ENCODE measurements at places on chromosomes 4 and X. TPM values are rescaled to one million over a fixed set of nuclear protein-coding genes. Genes with fewer than 3 reads are reported as not detected.

GRCh38 chr4:106717091-106717490, 319.0 kb downstream of the DKK2 start:
- DNase-seq: no peak

DNA sequence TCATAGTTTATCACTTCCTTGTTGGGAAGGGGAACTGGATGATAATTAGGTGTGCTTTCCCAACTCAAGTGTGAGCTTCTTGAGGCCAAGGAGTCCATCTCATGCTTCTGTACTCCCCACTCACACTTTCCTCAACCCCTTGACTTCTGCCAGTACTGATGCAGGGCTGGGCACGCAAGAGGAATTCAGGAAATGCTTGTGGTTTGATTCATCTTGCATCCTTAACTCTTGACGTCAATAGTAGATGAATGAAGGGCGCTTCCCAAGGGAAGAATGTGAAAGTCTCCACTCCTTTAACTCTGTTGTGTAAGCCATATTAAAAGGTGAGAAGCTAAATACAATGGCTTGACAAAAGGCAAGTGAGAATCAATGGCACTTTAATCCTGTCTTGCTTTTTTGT, 101.8 kb downstream of the AGTR2 start:
- peak; percentile 69 for DNase-seq

DNA sequence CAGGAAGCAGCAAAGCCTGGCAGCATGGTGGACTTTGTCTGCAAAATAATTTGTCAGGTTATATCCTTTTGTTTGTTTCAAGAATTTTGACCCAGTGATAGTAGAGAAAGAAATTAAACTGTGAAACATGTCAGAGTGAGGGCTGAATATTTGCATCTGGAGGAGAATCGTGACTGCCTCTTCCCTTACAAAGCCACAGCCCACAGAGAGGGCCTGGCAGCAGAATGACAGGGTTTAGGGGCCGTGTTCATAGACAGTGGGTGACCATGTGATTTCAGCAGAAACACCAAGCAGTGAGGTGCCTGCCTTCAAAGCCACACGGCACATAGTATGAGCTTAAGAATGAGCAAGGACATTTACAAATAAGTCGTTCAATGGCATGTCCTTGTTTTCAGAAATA, 24.4 kb upstream of the PLAC8 start:
- no peak for DNase-seq

GRCh38 chrX:150364347-150365050, 1.4 kb downstream of the MAMLD1 start:
- DNase-seq: peak; percentile 6

GRCh38 chr4:168536448-168536847, 39.6 kb downstream of the PALLD start:
- no peak for DNase-seq

- DNase-seq: no peak
Observed at GRCh38 chr4:102541697-102542096, 40.5 kb downstream of the NFKB1 start.

GRCh38 chrX:39167791-39168190, 366.5 kb downstream of the MID1IP1 start:
- no peak for DNase-seq

DNA sequence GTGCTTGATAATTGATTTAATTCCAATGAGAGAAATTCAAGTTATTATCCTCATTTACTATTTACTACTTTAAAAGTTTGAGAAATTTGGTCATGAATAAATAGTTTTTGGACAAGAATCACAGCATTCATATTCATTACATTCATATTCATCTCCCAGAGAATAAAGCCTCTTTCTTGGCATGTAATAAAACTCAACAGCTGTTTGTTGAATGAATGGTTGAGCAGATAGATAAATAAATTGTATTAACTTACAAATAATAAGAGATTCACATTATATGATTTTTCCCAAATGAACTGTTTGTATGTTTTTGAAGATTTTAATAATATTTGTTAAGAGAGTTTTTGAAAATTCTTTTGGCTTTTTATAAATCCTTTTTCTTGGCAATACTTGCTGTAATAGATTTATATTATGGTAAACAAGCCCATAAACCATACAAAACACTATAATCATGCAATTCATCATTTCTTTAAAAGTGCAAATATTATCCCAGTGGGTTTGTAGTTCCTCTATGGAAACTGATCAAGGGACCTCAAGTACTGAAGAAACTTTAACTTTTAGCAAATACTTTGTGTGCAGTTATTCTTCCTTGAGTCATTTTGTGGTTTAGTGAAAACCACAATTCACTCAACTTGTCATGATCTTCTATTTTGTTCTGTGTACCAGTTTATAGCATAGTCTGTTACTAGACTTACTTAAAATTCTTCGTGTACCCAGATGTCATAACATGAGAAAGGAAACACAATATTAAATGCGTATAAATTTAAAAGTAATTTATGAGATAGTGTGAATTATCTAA, 371.8 kb downstream of the ADGRL3 start:
- DNase-seq: peak; percentile 19

GRCh38 chrX:68935362-68935761, 106.5 kb downstream of the EFNB1 start:
- no peak for DNase-seq

- no peak for DNase-seq
Observed at GRCh38 chrX:54529151-54529550, 868 bp upstream of the GNL3L start.

GRCh38 chrX:120269373-120270035, 18.9 kb downstream of the ZBTB33 start:
- no peak for DNase-seq

DNA sequence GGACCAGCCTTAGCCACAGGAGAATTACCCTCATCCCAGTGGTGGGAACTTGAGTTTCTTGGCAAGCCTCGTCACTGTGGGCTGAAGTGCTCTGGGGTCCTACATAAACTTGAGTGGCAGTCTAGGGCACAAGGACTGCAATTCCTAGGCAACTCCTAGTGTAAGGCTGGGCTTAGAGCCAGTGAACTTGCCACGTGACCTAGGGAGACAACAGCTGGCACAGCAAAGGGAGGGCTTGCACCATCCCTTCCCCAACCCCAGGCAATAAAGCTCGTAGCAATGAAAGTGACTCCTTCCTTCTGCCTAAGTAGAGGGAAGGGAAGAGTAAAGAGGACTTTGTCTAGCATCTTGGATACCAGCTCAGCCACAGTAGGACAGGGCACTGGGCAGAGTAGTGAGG, 81.8 kb downstream of the TEX11 start:
- DNase-seq: no peak

DNA sequence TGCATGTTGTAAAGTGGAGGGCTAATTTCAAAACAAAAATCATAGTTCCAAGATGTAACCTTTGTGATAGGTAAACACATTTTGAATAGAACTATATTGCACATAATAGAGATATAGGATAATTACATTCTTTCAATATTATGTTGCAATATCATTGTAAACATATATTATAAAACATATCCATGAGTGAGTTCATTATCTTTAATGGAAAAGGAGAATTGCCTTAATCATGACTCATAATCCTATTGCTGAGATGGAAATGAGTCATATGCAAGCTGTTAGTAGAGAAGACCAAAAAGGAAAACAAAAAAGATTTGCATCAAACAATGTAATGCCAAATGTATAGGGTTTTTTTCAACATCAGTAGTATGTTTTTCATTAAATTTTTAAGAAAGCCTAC, 73.7 kb upstream of the WDR44 start:
- DNase-seq: peak; percentile 52

DNA sequence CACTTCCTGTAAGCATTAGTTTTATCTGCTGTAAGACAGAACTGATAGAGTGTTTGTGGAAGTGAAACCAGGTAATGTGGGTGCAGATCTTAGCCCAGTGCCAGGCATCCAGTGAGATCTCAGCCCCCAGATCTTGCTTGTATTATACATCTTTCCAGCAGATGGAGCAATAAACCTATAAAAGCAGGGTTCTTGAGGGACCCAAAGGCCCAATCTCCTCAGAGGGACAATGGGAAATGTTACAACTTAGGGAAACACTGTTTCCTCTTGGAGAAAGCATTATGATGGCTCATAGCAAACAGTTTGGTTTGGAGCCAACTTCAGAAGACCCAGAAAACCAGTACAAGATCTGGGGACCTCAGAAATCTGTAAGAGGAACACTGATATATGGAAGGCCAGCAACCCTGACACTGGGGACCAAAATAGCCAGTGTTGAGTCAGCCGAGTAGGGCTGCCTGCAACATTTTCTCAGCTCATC, 206.3 kb downstream of the SLC7A11 start:
- DNase-seq: peak; percentile 81

GRCh38 chr4:128386761-128387599, 99.4 kb upstream of the PGRMC2 start:
- peak; percentile 97 for DNase-seq

TSR2 gene
- total RNA-seq: 8.8 TPM

DCAF8L2 gene
- total RNA-seq: not detected

FOXO4 gene
- total RNA-seq: 2.0 TPM

VEGFD gene
- total RNA-seq: under 0.01 TPM

FGF13 gene
- total RNA-seq: 0.18 TPM

FGG gene
- total RNA-seq: not detected

P2RY8 gene
- not detected for total RNA-seq

TBL1X gene
- 21.1 TPM for total RNA-seq

PRR32 gene
- total RNA-seq: not detected

Data from IMR-90 (cell line).